ENCODE measurements at places on chromosomes 3 and 15.

- no peak for DNase-seq
Observed at GRCh38 chr15:100704281-100705055, 102.1 kb downstream of the ASB7 start.

GRCh38 chr3:117026401-117026800, 316.8 kb downstream of the TUSC7 start:
- DNase-seq = no peak

DNA sequence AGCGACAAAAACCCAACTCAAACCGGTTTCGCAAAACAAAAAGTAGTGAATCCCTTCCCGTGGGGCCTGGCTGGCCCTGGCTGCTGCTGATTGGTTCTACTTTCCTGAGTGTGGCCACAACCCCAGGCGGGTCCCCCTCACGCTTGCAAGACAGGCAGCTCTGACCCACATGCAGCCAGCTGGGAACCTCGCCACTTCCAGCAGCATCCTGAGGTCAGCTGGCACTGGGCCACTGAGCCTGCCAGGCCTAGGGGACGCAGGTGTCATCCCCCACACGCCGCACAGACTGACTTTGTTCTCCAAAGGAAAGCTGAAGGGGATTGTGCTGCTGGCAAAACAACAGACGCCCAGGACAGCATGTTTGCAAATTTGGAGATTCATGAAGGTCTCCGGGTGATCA, 111.1 kb downstream of the TPRA1 start:
- no peak for DNase-seq

DNA sequence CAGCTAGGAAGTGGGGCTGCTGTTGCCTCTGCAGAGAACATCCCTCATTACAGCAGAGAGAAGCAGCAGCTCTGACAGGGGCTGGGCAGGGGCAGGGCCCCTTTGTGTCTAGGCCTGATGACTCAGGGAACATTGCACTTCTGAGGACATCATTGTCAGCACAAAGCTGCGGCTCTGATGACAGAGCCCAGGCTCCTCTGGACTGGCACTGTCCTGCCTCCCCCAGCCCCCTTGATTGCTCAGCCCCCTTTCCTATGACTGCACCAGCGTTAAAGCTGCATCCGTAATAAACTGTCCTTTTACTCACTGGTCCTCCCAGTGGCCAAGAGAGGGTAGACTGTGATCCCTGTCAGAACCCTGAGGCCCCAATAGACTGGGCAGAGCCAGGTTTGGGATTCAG, 18.3 kb downstream of the TRH start:
- DNase-seq = no peak

GRCh38 chr15:61037031-61037430, 192.1 kb downstream of the RORA start:
- no peak for DNase-seq

GRCh38 chr15:48300038-48300437, 31.2 kb upstream of the DUT start:
- no peak for DNase-seq

GRCh38 chr15:55241891-55242290, 45.1 kb upstream of the RSL24D1 start:
- DNase-seq = no peak

- DNase-seq = no peak
Observed at GRCh38 chr3:44395714-44396113, 57.1 kb downstream of the TCAIM start.

GRCh38 chr3:8741581-8742261, 8.1 kb downstream of the CAV3 start:
- no peak for DNase-seq

GRCh38 chr3:13414040-13414729, 5.9 kb downstream of the NUP210 start:
- DNase-seq = peak; percentile 60

DNA sequence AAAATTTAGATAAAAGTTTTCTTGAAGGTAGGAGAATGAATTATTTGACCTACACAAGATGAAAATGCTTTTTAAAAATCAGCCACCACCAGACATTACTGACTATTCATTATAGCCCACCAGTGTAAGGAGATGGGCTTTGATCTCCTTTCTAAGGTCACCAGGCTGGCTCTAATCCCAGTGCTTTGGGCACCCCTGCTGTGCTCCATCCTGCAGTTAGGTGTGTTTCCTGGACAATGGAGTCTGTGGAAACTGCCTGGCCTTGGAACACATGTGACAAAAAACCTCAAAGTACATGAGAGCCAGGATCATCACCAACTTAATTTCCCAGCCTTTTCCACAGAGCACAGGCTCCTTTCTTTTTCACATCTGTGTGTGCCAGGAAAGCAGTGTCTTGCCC, 260.9 kb downstream of the CHST2 start:
- no peak for DNase-seq

GRCh38 chr3:108300103-108300849, 3.9 kb downstream of the HHLA2 start:
- no peak for DNase-seq

- DNase-seq = no peak
Observed at GRCh38 chr15:90301707-90302300, 36.3 kb downstream of the NGRN start.

- peak; percentile 77 for DNase-seq
Observed at GRCh38 chr15:31437686-31438085, 111.1 kb downstream of the KLF13 start.

GRCh38 chr15:70701891-70702568, 61.3 kb downstream of the UACA start:
- DNase-seq = no peak

- DNase-seq = no peak
Observed at GRCh38 chr15:87523516-87523915, 733.0 kb downstream of the NTRK3 start.

GRCh38 chr15:74695597-74696397, at the start of gene EDC3:
EDC3 (minus strand) TSS chr15:74696024; CDS start chr15:74675124, 20,900 bp downstream.
- DNase-seq = peak; percentile 90

- no peak for DNase-seq
Observed at GRCh38 chr15:61031532-61031931, 197.6 kb downstream of the RORA start.

- DNase-seq = no peak
Observed at GRCh38 chr3:59531066-59531745, 481.4 kb upstream of the CFAP20DC start.

GRCh38 chr3:142779591-142779990, 55.8 kb downstream of the TRPC1 start:
- DNase-seq = no peak

DNA sequence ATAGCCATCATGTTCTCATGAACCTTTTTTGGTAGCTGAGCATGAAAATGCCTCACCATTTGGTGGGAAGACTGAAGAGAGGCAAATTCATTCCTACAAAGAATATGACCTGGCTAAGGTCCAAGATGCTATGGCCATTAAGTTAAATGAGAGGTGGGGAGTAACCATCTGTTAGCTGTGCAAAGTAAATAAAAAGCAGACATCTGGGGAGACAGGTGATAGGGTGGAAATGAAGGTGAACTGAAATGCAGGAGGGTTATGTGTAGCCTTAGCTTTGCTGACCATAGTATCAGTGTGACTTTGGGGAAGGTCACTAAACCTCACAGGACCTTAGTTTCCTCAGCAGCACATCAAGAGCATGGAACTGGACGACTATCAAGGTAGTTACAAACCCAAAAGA, 111.0 kb upstream of the STRIT1 start:
- no peak for DNase-seq

DNA sequence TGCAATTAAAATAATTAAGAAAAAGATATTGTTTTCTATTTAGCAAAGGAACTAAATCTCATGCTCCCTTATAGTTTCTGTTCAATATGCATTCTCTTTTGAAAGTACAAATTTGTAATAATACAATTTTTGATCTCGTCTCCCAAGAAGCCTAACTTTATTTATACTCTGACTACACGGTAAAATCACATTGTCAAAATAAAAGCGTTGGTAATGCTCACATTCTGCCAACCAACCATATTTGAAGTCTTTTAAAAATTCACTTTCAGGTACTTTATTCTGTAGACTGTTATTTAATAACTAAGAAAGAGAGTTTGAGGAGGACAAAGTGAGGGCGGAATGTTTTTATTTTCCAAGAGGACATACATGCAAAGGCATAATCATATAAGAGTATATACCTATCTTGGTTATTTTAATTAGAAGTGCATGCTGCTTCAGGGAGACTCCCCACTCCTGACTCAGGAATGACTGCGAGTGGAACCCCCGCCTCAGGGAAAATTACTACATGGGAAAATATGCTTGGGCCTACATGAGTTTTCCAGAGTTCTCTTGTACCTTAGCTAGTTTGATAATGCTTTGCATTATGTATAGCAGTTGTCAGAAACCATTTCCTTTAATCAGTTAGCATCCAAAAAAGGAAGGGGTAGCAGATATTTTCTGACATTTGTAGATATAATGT, 19.3 kb downstream of the MBNL1 start:
- no peak for DNase-seq

DNA sequence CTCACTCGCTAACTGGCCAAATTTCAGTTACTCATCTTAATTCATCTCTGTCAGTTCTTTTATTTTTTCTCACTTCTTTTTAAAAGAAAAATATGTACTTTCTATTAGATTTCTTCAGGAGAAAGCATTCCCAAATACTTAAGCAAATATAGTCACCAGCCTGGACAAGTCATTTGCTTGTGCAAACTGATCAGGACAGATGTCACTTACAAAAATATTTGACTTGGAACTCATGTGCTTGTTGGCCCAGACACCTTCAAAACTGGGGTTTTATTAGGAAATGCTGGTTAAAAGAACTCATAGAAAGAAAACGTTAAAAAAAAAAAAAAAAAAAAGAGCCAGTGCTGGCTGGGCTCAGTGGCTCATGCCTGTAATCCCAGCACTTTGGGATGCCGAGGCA, 31.3 kb upstream of the FOXP1 start:
- no peak for DNase-seq

GRCh38 chr3:166274351-166275023, 437.3 kb upstream of the BCHE start:
- DNase-seq = no peak

DNA sequence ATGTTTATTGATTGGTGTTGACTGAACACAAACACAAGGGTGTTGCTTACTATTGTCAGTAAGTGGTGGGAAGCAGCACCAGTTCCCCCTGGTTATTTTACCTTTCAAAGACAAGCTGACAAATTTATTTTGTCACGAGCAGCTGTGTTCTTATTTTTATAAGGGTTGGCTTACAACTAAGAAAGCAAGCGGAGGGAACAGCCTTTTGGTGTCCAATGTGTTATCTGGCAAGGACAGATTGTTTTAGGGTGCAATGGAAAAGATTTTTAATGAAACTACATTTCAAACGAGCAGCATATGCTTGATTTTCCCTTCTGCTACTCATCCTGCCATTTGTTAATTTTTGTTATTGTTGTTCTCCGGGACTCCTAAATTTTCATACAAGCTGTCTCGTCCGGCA, 920.6 kb upstream of the CFAP20DC start:
- no peak for DNase-seq

- no peak for DNase-seq
Observed at GRCh38 chr3:8825153-8825825, 55.9 kb upstream of the OXTR start.

GRCh38 chr3:9012521-9012920, 49.2 kb upstream of the RAD18 start:
- DNase-seq = no peak

DNA sequence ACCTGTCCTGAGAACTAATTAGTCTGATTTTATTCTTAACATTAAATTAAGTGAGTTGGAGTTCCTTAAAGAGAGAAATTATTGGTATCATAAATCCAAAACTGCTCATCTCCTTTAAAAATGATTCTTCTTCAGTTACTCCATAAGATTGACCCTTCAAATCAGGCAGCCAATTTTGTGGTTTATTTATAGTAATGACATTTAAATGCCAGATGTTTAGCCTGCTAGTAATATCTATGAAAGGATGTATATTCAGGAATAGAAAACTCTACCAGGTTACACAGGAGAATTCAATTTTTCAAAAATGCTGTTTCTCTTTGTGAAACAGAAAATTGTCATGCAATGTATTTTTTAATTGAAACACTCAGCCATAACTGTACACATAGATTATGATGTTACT, 457.8 kb upstream of the ROBO2 start:
- no peak for DNase-seq

DNA sequence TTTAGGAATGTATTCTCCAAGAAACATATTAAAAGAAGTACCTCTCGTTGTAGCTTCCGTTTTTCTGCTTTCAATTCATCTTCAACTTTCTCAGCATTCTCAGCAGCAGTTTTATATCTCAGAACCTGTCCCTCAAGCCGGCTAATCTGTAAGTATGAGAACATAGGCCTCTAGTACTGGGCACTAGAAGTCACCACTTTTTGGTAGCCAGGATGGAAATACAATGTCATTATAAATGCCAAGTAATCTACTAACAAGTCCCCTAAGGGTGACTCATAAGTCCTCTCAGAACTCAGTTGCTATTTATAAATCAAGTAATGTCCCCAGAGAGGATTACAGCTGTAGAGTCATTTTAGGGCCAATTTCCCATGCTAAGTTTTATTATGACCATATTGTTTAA, 61.1 kb downstream of the MLH1 start:
- DNase-seq = no peak

- no peak for DNase-seq
Observed at GRCh38 chr15:66193066-66193465, 60.5 kb downstream of the MEGF11 start.

DNA sequence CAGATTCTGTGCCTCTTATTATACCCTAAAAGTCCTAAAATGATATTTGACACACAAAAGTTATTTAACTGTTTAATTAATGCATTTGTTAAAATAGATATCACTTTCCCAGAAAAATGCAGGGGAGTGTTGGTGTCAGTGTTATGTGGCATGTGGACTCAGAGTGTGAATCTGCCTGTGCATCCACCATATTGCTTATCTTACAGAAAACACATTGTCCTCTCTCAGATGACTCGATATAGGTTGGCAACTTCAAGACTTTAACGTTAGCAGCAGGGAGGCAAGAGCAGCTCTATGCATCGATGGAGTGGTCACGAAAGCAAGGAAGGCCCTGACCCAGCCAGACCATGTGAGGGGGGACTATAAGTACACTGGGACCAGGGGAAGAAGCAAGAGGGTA, 165.4 kb upstream of the DCBLD2 start:
- no peak for DNase-seq

GRCh38 chr3:189638276-189639031, 7.3 kb downstream of the TP63 start:
- DNase-seq = no peak

DNA sequence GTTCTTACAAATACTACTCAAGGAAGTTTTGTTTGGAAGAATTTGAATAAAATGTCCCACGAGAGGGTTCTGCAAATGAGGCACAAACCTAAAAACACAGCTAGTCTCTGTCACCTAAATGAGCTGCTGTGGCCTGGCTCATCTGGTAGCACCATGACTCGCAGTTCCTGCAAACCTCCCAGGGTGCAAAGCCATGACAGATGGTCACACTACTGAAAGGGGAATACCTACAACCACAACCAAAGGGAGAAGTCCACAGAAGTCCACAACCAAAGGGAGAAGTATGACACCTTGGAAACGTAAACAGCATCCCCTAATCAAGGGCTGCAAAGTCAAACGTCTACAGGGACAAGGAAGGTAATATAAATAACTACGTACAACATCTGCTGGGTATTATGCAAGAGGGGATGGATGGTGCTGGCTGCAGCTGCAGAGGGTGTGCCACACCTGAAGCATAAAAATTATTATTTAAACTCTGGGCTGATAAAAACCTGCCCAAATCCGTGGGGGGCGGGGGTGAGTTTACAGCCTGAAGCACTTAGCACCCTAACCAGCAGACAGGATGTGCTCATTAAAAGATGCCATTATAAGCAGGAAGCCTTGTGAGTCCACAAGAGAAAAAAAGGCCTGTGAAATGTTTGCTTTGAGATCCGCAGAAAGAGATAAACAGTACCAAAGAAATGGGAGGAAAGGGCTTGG, 184.0 kb downstream of the MAGI1 start:
- no peak for DNase-seq
